ENCODE measurements at places on chromosomes 7 and 10. TPM values are rescaled to one million over a fixed set of nuclear protein-coding genes. Genes with fewer than 3 reads are reported as not detected.

DNA sequence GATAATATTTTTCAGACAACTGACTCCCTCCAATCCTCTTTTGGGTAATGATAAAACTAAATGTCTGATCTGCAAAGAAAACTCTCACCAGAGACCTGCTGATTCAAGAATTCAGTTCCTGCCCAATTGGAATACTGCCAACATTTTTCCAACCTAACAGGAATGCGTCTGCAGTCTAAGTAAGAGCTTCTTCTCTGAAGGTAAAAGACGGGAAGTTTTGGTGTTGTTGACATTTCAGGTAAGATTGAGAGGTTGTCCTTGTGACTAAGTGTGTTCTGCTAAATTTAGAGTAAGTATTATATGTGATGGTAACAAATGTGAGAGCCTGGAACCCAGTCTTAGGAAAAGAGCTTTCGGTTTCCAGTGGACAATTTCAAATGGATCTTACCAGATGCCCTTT, 17.6 kb downstream of the IFIT5 start:
- H3K27me3 ChIP-seq = no peaks in the 10 kb centered on the region
- no peak for DNase-seq
- H3K36me3 ChIP-seq = no peaks in the 10 kb centered on the region
- H3K4me1 ChIP-seq = no peaks in the 10 kb centered on the region
- H3K4me3 ChIP-seq = no peak overlapping the region
- H3K27ac ChIP-seq = no peak overlapping the region

The DDX50 gene
- 36.5 TPM for total RNA-seq

The SPAM1 gene
- not detected for total RNA-seq

The CRYGN gene
- 0.84 TPM for total RNA-seq

The NPC1L1 gene
- 0.39 TPM for total RNA-seq

- no peaks in the 10 kb centered on the region for H3K36me3 ChIP-seq
- no peak for DNase-seq
- no peaks in the 10 kb centered on the region for H3K27me3 ChIP-seq
- H3K4me3 ChIP-seq = no peak overlapping the region
These were observed 809.0 kb downstream of the NRG3 start for GRCh38 chr10:82683945-82684344.

DNA sequence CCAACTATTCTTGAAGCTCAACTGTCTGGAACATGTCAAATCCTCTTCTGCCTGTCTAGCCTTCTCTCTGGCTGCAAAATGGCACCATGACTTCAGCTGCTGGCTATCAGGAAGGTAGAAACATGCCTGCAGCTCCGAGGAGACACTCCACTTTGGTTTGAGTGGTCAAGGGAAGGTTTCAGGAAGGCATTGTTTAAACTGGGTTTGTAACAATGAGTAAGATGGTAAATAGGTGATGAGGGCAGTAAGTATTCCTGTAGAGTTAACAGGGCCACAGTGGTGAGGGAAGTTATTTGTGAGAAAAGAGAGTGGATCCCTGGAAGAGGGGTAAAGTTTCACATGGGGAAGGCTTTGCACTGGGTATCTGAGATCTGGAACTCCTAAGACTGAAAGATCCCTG, 231.5 kb downstream of the ABCA13 start:
- H3K27ac ChIP-seq = no peak overlapping the region
- no peaks in the 10 kb centered on the region for H3K4me1 ChIP-seq
- no peaks in the 10 kb centered on the region for H3K36me3 ChIP-seq
- no peaks in the 10 kb centered on the region for H3K27me3 ChIP-seq

DNA sequence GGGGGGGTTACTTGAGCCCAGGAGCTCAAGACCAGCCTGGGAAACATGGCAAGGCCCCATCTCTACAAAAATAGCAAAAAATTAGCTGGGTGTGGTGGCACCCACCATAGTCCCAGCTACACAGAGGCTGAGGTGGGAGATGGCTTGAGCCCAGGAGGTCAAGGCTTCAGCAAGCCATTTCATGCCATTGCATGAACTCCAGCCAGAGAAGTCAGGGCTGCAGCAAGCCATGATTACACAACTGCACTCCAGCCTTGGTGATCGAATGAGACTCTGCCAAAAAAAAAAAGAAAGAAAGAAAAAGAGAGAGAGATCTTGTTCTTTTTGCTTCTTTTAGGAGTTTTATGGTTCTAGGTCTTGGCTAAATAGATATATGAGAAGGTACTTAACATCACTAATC, 200.2 kb upstream of the PHYHIPL start:
- H3K27me3 ChIP-seq = no peaks in the 10 kb centered on the region
- H3K4me1 ChIP-seq = no peaks in the 10 kb centered on the region
- no peaks in the 10 kb centered on the region for H3K36me3 ChIP-seq
- no peak for DNase-seq
- no peak overlapping the region for H3K27ac ChIP-seq

DNA sequence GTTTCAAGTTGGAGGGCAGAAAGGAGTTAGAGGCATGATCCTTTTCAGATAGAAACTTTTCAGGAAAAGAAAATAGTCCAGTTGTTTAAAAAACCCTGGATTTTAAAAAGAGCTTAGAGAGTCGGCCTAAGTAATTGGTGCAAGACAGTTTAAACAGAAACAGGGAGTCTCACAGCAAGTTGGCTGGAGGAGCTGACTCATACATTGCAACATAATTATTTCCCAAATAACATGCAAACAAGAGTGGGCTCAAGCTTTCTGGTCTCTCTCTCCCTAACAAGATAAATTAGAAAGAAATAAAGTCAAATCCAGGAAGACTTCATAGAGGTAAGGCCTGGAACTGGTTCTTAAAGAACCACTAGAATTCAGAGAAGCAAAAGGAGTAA, 100.3 kb upstream of the AGBL3 start:
- H3K4me1 ChIP-seq = peaks cover 8% of the 10 kb centered on the region
- no peaks in the 10 kb centered on the region for H3K36me3 ChIP-seq
- no peaks in the 10 kb centered on the region for H3K27me3 ChIP-seq
- H3K27ac ChIP-seq = peak overlapping the region; percentile 67
- H3K4me3 ChIP-seq = no peak overlapping the region
- DNase-seq = no peak

GRCh38 chr10:75028748-75029147, 82.7 kb upstream of the SAMD8 start:
- no peak overlapping the region for H3K4me3 ChIP-seq
- H3K27me3 ChIP-seq = no peaks in the 10 kb centered on the region
- H3K27ac ChIP-seq = no peak overlapping the region
- H3K4me1 ChIP-seq = no peaks in the 10 kb centered on the region

The CELF2 gene
- total RNA-seq = 55.4 TPM

GRCh38 chr7:103689255-103689654, 243.2 kb upstream of the SLC26A5 start:
- DNase-seq = no peak
- no peaks in the 10 kb centered on the region for H3K36me3 ChIP-seq
- no peaks in the 10 kb centered on the region for H3K4me1 ChIP-seq
- H3K27ac ChIP-seq = no peak overlapping the region
- H3K4me3 ChIP-seq = no peak overlapping the region

- DNase-seq = no peak
- no peaks in the 10 kb centered on the region for H3K27me3 ChIP-seq
- H3K4me3 ChIP-seq = no peak overlapping the region
- H3K36me3 ChIP-seq = no peaks in the 10 kb centered on the region
- H3K27ac ChIP-seq = no peak overlapping the region
These were observed 45.4 kb downstream of the DKK1 start for GRCh38 chr10:52359441-52359840.

The TAS2R41 gene
- 1.0 TPM for total RNA-seq

DNA sequence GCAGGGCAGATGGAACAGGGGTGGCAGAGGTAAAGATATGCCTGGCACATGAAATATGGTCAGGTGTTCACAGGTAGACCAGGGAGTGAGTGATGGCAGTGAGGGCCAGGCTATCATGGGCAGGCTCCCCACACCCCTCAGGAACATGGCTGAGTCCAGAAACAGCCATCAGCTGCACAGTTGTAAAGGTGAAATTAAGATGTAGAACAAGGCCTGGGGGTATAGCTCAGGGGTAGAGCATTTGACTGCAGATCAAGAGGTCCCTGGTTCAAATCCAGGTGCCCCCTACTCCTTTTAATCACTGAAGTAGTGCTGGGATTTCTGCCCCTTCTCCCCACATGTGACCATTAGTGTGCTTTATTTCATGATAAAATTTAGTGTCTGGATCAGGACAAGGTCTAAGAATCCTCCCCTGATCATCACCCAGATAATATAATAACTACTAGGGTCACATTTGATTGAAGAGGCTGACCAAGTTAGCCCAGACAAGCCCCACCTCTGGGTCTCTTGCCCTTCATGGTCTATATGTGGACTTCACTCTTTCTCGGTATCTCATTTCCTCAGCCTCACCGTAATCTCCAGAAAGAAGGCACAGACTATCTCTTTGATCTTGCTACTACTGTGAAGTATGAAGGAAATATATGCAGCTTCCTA, 69.0 kb downstream of the ZNF783 start:
- no peak for DNase-seq
- no peaks in the 10 kb centered on the region for H3K36me3 ChIP-seq
- H3K27ac ChIP-seq = no peak overlapping the region
- no peaks in the 10 kb centered on the region for H3K4me1 ChIP-seq
- no peaks in the 10 kb centered on the region for H3K27me3 ChIP-seq
- H3K4me3 ChIP-seq = no peak overlapping the region

The NODAL gene
- not detected for total RNA-seq

The WDR86 gene
- total RNA-seq = 2.8 TPM

The KDM7A gene
- 24.9 TPM for total RNA-seq

GRCh38 chr10:98154076-98154475, 19.6 kb downstream of the R3HCC1L start:
- peaks cover 4% of the 10 kb centered on the region for H3K36me3 ChIP-seq
- H3K4me1 ChIP-seq = peaks cover 3% of the 10 kb centered on the region
- H3K27me3 ChIP-seq = no peaks in the 10 kb centered on the region
- H3K4me3 ChIP-seq = no peak overlapping the region
- no peak for DNase-seq

The SMO gene
- 7.6 TPM for total RNA-seq

GRCh38 chr7:32670110-32671025, 175.1 kb downstream of the AVL9 start:
- no peak overlapping the region for H3K4me3 ChIP-seq
- no peak overlapping the region for H3K27ac ChIP-seq
- H3K36me3 ChIP-seq = no peaks in the 10 kb centered on the region
- DNase-seq = no peak

The NEBL gene
- 4.3 TPM for total RNA-seq

- H3K27ac ChIP-seq = no peak overlapping the region
- no peak for DNase-seq
- H3K27me3 ChIP-seq = no peaks in the 10 kb centered on the region
These were observed 67.9 kb downstream of the CACNA2D1 start for GRCh38 chr7:82375713-82376112.

- no peak for DNase-seq
- H3K4me1 ChIP-seq = no peaks in the 10 kb centered on the region
- H3K36me3 ChIP-seq = no peaks in the 10 kb centered on the region
- no peak overlapping the region for H3K4me3 ChIP-seq
- H3K27ac ChIP-seq = no peak overlapping the region
These were observed 371.9 kb downstream of the LRRTM3 start for GRCh38 chr10:67297637-67298181.

GRCh38 chr7:139427788-139428187, 55.7 kb downstream of the KLRG2 start:
- H3K4me3 ChIP-seq = no peak overlapping the region
- H3K36me3 ChIP-seq = peaks cover 3% of the 10 kb centered on the region
- H3K27me3 ChIP-seq = no peaks in the 10 kb centered on the region

The LRIT1 gene
- not detected for total RNA-seq

The IMMP2L gene
- total RNA-seq = 32.9 TPM

- H3K4me1 ChIP-seq = no peaks in the 10 kb centered on the region
- no peaks in the 10 kb centered on the region for H3K36me3 ChIP-seq
- DNase-seq = peak; percentile 73
- H3K27ac ChIP-seq = no peak overlapping the region
These were observed 20.5 kb downstream of the CLEC2L start for GRCh38 chr7:139543801-139544603.

DNA sequence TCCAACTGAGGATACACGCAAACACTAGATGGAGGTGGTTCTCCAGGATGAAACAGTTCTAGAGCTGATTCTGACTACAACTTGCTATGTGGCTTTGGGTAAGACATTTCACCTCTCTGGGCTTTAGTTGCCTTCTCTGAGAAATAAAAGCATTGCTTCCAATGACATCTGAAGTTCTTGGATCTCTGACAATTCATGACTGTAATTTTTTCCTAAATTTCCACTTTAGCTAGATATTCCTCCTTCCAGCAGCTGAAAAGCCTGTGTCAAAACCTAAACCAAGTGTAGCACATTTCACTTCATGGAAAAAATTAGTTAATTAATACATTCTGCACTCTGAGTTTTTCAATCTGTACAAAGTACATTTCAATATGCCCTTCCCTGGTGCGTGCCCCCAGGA, 50.0 kb upstream of the ANK3 start:
- H3K36me3 ChIP-seq = no peaks in the 10 kb centered on the region
- peaks cover 2% of the 10 kb centered on the region for H3K4me1 ChIP-seq
- H3K27me3 ChIP-seq = no peaks in the 10 kb centered on the region
- no peak overlapping the region for H3K4me3 ChIP-seq
- H3K27ac ChIP-seq = no peak overlapping the region

The ACTL6B gene
- total RNA-seq = not detected

GRCh38 chr7:22499044-22499443, 944 bp downstream of the STEAP1B start:
- no peaks in the 10 kb centered on the region for H3K36me3 ChIP-seq
- H3K4me3 ChIP-seq = no peak overlapping the region
- DNase-seq = no peak
- H3K27me3 ChIP-seq = no peaks in the 10 kb centered on the region
- no peaks in the 10 kb centered on the region for H3K4me1 ChIP-seq

GRCh38 chr7:7385421-7385820, 150.3 kb downstream of the COL28A1 start:
- no peak for DNase-seq
- H3K4me1 ChIP-seq = no peaks in the 10 kb centered on the region
- no peak overlapping the region for H3K27ac ChIP-seq
- H3K4me3 ChIP-seq = no peak overlapping the region
- no peaks in the 10 kb centered on the region for H3K27me3 ChIP-seq

The TYW1B gene
- total RNA-seq = 2.5 TPM

The LIPM gene
- total RNA-seq = not detected

- H3K4me1 ChIP-seq = no peaks in the 10 kb centered on the region
- no peak for DNase-seq
- no peak overlapping the region for H3K4me3 ChIP-seq
- H3K27ac ChIP-seq = no peak overlapping the region
These were observed 24.9 kb upstream of the ADO start for GRCh38 chr10:62779487-62780248.

GRCh38 chr10:80966326-80966986, 428.8 kb downstream of the SH2D4B start:
- no peak overlapping the region for H3K4me3 ChIP-seq
- DNase-seq = no peak
- no peaks in the 10 kb centered on the region for H3K27me3 ChIP-seq
- no peaks in the 10 kb centered on the region for H3K4me1 ChIP-seq
- no peak overlapping the region for H3K27ac ChIP-seq
- H3K36me3 ChIP-seq = no peaks in the 10 kb centered on the region

- H3K4me1 ChIP-seq = no peaks in the 10 kb centered on the region
- H3K4me3 ChIP-seq = no peak overlapping the region
- no peak for DNase-seq
- H3K36me3 ChIP-seq = peaks cover 2% of the 10 kb centered on the region
- H3K27me3 ChIP-seq = no peaks in the 10 kb centered on the region
These were observed 148.8 kb downstream of the PFKFB3 start for GRCh38 chr10:6351495-6351894.

The CHAT gene
- not detected for total RNA-seq

Measured in aorta (tissue), 5 donors.